Fibroblast of gingiva (primary cell): ENCODE measurements at places on chromosomes 4 and X.
A peak's percentile ranks its signal among the peaks of the same experiment; 100 is the strongest.

DNA sequence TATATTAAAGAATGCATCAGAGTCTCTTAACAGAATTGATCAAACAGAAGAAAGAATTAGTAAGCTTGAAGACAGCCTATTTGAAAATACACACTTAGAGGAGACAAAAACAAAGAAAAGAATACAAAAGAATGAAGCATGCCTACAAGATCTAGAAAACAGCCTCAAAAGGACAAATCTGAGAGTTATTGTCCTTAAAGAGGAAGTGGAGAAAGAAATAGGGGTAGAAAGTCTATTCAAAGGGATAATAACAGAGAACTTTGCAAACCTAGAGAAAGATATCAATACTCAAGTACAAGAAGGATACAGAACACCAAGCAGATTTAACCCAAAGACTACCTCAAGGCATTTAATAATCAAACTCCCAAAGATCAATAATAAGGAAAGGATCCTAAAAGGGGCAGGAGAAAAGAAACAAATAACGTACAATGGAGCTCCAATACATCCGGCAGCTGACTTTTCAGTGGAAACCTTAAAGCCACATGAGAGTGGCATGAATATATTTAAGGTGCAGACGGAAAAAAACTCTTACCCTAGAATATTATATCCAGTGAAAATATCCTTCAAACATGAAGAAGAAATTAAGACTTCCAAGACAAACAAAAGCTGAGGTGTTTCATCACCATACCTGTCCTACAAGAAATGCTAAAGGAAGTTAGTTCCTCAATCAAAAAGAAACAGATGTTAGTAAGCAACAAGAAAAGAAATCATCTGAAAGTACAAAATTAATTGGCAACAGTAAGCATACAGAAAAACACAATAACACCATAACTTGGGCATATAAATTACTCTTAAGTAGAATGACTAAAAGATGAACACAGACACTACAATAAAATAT lies 36.1 kb downstream of the LRBA start:
- DNase-seq = no peak

DNA sequence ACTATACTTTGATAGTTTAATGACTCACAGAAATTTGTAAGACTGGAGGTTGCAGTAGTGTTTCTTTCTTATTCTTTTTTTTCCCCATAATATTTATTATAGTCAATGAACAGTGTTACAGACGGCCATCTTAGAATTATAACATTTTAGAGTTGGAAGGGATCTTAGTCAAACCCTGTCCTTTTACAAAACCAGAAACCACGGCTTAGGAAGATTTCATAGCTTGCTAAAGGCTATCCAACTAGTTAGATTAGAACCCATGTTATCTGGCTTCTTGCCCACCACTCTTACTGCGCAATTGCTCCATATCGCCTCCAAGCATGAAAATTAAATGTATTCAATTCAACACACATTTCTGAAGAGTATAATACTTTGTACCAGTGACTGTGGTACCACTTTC lies 1.1 kb downstream of the XIAP start:
- DNase-seq = peak; percentile 13

- DNase-seq = peak; percentile 23
Observed at GRCh38 chr4:181968371-181968770, 274.8 kb upstream of the TENM3 start.

DNA sequence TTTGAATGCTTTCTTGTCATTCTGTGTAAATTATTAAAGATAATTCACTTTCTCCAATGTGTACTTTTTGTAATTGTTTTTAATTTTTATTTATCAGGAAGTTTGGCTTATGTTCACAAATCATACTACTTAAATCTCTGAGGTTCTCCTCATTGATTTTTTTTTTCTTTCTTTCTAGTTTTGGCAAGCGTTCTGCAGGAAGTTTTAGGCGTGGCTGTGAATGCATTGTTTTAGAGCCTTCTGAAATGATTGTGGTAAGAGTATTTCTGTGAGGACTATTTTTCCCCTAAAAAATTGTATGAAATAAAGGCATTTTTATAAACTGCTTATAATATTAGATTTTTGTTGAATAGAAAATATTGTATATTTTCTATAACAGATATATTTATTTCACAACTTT lies 135.8 kb downstream of the RAPGEF2 start:
- no peak for DNase-seq

DNA sequence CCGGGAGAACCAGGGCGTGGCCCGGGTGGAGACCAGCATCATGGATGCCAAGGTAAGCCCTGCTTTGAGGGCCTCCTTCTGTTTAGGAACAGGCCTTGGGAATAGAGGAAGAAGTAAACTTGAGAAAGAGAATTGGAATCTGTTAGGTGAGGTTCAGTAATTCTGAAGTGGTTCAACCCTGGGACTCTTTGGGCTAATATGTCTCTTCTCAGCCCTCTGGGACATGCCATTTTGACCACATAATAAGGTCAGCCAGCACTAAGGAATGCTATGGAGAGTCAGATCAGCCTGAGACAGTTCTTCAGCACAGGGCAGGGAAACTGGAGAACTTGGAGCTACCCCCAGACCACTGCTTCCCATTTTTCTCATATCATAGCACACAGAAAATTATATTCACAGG lies 63.3 kb upstream of the PRPS1 start:
- DNase-seq = no peak

DNA sequence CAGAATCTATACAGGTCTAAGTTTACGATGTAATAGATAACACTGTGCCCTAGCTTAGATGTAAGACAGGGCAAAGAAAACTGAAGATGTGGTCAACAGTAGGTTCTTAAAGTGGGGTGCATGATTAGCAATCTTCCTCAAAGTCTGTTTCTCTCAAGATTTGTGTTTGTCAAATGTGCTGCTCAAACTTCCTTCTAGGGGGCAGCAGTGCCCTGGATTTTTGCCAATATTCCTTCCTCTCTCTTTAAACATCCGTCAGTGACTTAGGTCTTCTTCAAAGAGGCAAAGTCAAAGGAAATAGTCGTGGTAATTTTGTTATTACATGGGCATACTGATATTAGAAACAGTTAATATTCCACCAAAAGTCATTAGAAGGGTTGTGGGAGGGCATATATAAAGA lies 4.2 kb upstream of the PDHA2 start:
- DNase-seq = no peak

DNA sequence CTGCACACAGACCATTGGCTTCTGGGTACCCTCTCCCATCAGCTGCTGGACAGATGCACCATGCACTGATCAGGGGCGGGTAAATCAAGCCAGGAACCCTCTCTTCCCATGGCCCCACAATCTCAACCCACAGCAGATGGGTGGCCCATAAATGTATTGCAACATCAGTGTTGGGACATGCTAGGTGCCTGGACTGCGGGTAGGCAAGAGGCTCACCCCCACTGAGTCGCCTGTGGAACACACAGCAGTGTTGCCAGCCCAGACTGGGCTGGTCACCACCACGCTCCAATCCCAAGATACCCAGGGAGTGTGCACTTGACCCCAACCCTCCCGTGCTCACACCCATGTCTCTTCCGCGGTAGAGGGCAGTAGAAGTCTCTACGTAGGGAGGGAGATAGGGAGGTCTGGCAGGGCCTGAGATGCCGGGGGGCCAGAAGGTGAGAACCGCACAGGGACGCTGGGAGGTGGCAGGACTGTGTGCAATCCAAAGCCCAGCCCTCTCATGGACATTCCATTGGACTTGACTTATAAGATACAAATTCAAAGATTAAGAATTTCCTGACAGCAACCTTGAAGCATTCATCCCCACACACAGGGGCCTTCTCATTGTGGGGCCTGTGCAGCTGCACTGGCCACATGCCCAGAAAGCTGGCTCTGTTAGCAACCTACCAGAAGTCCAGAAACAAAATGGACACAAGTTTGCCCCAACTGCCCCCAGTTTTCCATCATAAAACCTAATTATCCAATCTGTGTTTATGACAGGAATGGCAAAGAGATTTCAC lies 183.7 kb downstream of the NSUN7 start:
- DNase-seq = no peak

- DNase-seq = peak; percentile 15
Observed at GRCh38 chrX:3346501-3347259, at the start of gene MXRA5. MXRA5 (minus strand) TSS chrX:3346652; CDS start chrX:3343833, 2,819 bp downstream.

DNA sequence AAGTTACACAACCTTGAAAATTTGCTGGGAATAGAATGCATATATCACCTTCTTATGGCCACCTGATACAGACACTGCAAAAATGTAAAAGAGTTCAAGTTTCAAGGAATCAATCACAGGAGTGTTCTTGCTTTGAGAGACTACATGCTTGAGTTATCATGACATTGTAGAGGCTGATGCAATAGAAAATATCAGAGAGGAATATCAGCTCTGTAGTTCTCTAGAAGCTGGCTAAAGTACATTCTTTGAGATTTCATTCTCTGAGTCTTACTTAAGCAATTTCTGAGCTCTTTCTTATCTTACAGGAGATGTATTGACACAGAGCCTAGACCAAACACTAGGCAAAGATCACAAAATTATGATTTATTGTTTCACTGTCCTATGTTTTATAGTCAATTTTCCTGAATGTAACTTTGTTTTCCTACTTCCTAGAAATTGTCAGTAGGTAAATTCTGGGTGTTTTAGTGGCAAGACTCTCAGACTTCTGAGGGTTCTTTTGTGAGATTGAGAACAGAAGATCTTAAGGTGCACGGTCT lies 152.1 kb upstream of the HPGD start:
- peak; percentile 6 for DNase-seq

DNA sequence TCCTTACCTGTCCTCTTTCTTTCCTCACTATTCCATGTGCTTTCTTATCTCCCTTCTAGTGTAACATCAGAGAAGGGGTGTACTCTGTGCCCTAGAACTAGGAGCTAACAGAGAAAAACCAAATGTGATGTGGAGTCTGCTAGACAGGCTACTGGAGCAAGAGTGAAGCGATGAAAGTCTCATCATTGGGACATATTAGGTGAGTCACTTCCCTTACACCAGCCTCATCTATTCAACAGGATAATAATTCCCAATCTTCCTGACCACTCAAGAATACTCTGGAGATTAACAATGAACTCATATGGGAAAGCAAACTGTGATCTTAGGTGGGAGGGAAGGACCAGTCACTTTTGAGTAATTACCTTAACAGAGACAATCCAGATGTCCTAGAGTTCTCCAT lies 58.1 kb downstream of the RAB40A start:
- no peak for DNase-seq

- peak; percentile 75 for DNase-seq
Observed at GRCh38 chr4:158371158-158371557, 150.5 kb upstream of the RXFP1 start.

- DNase-seq = peak; percentile 12
Observed at GRCh38 chr4:166121897-166122296, 248.9 kb downstream of the TLL1 start.

- no peak for DNase-seq
Observed at GRCh38 chr4:122671919-122672490, 51.1 kb upstream of the IL21 start.
